ENCODE measurements at places on chromosomes 2 and 18.

DNA sequence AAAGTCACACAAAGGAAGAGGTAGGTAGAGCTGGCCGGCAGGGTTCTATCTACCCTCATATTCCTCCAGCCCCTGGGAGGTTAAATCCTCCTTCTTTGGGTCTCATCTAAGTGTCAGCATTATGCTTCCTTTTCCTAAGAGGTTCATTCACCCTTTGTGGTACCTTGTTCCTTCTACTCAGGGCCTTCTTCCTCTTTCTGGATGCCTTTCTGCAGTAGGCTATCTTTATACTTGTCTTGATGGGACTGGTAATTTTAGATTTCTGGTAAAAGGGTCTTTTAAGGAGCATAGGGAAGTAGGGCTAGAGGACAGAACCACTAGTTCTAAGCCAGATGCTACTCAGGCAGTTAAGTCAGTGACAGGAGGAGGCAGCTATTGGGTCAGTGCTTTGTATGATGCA lies 13.7 kb upstream of the TNP1 start:
- peak; percentile 17 for DNase-seq

DNA sequence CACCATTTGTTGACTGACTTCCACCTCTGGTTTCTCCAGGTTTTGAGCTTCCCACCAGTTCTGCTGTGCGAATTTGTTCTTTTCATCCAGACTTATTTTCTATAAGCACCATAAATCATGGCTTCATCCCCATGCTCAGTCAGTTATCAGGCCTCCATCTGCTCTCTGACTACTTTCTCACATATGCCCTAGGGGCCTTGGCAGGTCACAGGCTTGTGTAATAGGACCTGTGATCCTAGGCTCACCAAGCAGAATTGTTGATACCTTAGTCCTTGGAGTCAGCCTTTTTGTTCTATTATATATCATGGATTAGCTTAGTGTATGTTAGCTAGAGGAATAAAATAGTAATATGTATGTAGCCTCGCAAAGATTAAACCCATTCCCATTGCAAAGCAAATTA lies 284.2 kb upstream of the TANK start:
- no peak for DNase-seq

DNA sequence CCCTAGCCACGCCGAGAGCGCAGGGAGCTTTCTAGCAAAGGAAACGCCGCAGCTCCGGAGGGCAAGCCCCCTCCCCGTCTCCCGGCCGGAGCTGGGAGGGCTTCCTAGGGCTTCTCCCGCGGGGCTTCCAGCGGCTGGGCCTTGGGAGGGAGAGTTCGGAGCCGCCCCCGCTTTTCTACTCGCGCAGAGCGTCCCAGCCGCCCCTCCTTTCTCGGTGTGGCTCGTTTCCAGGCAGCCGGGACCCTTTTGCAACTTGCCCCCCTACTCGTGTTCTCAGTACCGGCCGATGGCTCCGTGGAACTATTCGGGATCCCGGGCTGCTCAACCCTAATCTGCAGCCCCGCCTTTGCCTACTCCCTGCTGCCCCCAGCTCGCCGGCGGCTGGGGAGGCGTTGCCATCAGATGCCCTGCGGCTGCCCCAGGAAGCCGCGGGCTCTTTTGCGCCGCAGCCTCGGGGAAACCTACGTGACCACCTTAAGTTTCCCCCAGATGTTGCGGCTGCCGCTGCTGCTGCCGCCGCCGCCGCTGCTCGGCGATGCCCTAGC lies 1.5 kb upstream of the NR4A2 start:
- DNase-seq: peak; percentile 85

DNA sequence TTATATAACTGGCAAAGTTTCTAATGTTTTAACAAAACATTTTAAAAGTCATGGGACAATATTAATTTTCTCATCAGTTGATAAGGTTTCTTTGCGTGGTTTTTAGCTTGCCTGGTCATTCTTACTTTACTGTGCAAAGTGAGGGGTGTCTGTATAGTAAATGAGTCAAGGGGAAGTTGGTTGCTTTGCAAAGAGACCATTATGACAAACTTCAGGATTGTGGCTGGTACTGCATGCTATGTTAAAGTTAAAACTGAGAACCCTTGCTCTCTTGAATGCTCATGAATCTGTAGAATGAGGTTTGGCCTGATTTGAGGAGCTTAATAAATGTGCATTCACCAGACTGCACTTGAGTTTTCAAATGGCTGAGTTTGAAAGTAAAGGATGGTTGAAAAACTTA lies 47.0 kb downstream of the COL4A4 start:
- no peak for DNase-seq

DNA sequence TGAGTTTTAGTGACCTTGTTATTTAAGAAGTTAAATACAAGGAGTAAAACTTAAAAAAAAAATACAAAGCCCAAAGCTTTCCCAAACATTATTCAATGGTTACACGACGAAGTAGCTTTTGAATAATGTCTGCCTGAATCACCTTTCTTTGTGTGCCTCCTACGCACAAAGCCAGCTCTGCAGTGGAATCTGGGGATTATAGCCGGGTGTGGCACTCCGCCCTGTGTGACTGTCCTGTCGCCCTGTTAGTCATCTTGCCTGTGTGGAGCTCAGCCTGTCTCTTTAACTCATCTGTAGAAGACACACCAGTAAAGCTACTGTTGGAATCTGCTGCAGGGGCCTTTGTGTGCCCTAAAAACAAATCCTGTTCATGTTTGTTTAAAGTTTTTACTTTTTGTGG lies 79.4 kb upstream of the TCF7L1 start:
- DNase-seq: peak; percentile 57

DNA sequence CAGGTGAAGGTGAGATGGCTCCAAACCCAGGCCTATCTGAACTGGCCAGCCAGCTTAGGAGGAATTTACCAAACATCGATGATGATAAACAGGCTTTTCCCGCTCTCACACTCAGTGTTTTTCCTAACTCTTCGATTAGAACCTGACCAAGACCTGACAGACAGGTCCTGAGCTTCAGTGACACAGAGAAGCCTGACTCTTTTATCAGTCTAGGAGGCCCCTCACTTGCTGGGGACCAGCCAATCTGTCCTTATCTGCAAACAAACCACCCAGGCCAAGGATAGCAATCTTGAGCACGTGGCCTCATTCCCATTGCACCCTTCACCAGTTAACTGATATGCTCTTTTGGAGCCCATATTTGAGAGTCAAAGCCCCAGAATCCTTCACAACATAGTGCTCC lies 1.9 kb upstream of the ITSN2 start:
- DNase-seq: no peak

GRCh38 chr18:77147418-77147852 lies 14.9 kb upstream of the MBP start:
- peak; percentile 76 for DNase-seq

- DNase-seq: no peak
Observed at GRCh38 chr2:128584296-128584890, 265.7 kb upstream of the HS6ST1 start.

- no peak for DNase-seq
Observed at GRCh38 chr2:43220760-43221123, 5.7 kb downstream of the ZFP36L2 start.

DNA sequence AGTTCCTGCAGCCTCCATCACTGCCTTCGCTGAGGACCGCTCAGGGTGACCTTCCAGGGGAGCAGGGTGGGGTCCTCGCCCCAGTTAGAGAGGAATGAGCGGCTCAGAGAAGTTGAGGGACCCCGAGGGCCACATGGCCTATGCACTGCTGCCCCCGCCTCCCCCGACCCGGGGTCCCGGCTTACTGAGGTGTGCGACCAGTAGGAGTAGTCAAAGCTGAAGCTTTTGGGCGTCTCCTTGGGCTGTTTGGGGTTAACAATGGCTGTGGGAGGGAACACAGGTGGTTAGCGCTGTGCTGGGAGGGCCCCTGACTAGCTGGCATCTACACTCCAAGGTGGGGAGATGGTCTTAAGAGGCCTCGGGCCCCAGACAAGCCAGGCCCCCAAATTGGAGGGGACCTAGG lies 31.0 kb downstream of the KIF1A start:
- no peak for DNase-seq

DNA sequence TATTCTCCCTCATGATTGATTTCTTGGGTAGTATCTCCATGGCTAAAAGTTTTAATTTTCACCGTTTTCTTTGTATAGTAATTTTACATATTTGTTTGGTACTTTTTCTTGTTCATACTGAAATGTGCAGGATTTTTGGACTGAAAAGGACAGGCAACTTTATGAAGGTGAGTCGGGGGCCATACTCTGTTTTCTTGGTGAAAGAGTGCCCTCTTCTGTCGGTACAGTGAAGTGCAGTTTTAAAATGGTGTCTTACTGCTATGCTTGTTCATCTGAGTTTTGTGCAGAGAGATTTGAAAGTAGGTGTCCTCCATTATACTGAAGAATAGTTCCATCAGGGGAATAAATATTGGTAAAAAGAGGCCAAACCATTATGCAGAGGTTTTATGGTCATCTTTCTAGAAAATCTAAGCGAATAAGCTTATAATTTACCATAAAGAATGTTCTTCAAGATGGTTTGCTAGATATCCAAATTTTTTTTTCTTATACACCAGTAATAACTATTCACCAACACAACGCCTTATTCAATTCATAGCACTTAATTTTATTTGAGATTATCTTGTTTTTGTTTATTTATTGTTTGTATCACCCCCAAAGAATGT lies 8.7 kb upstream of the SERPINB13 start:
- peak; percentile 55 for DNase-seq

- DNase-seq: no peak
Observed at GRCh38 chr18:21330122-21330701, 88.2 kb downstream of the GREB1L start.

- DNase-seq: no peak
Observed at GRCh38 chr2:63434024-63435001, 154.0 kb downstream of the WDPCP start.

GRCh38 chr2:51553476-51553875 lies 521.5 kb upstream of the NRXN1 start:
- no peak for DNase-seq

DNA sequence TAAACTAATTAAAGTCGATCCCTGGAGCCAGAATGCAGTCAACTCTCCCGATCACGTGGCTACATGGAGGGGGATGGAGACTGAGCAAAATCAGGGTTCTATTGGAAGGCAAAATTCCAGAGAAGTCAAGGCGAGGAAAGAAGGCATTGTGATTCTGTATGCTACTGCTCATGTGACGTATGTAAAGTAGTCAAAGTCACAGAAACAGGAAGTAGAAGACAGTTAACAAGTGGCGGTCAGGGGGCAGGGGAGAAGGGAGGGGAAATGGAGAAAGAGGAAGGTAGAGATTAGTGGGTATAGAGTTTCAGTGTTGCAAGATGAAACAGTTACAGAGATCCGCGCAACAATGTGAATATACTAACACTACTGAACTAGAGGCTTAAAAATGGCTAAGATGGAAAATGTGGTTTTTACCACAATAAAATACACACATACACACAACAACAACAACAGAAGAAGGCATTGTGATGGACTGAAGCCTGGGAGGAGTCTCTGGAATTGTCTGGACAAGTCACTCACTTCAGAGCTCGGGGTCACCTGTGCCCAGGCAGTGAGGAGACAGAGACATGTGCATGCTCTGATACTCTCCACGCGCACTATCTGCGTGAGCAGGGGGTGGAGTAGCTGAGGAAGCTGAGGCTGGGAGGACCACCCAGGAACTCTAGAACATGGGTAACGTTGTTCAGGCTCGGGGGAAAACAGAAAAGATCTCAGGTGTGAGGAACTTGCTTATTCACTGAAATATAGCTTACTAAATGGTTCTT lies 89.9 kb upstream of the CDCA7 start:
- DNase-seq: peak; percentile 92

GRCh38 chr18:11672846-11673454 lies 16.1 kb upstream of the GNAL start:
- DNase-seq: no peak

- DNase-seq: no peak
Observed at GRCh38 chr18:77359561-77360314, 110.1 kb downstream of the GALR1 start.

DNA sequence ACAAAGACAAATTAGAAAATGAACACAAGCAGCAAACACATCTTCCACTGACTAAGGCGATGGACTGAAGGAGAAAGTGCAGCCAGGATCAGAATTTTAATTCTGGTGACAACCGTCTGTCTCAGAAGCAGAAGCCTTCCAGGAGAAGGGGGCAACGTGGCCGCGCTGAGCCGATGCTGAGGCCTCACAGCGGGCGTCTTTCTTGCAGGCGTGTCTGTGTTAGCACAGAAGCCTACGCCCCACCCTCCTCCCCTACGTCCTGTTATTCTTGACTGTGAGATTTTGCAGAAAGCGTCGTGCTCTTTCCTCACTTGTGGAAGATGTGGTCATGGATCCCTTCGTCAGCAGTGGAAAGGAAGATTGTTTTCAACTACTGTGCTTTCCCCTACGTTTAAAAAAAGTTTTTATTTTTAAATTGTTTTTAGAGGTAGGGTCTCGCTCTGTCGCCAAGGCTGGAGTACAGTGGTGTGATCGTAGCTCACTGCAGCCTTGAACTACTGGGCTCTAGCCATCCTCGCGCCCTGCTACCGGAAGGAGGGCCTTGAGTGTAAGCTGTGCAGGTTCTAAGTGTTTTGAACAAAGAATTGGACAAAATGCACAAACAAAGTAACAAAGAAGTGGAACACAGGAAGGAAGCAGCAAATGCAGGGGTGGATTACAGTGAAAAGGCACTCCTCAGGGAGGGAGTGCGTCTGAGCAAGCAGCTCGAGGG lies 422.0 kb downstream of the GALR1 start:
- DNase-seq: no peak

GRCh38 chr2:197090742-197091367 lies 164.3 kb upstream of the PGAP1 start:
- DNase-seq: no peak

GRCh38 chr2:151353995-151354394 lies 3.4 kb upstream of the TNFAIP6 start:
- DNase-seq: no peak

GRCh38 chr18:5972298-5972697 lies 77.0 kb upstream of the TMEM200C start:
- DNase-seq: no peak

DNA sequence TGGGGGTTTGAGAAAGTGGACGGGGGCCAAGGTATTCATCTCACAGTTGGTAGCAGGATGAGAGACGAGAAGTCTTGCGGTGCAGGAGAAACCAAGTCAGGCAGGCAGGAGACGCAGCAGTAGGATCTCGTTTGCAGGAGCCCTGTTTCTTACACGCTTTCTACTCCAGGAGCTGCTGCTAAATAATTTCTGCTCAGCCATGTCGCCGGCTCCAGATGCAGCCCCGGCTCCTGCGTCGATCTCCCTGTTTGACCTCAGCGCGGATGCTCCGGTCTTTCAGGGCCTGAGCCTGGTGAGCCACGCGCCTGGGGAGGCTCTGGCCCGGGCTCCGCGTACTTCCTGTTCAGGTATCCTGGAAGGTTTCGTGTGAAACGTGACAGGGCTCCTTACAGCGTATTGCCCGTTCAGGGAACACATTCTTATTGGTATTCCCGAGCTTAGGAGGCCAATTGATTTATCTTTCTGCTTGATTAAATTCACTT lies 494 bp downstream of the ANKZF1 start:
- peak; percentile 71 for DNase-seq

DNA sequence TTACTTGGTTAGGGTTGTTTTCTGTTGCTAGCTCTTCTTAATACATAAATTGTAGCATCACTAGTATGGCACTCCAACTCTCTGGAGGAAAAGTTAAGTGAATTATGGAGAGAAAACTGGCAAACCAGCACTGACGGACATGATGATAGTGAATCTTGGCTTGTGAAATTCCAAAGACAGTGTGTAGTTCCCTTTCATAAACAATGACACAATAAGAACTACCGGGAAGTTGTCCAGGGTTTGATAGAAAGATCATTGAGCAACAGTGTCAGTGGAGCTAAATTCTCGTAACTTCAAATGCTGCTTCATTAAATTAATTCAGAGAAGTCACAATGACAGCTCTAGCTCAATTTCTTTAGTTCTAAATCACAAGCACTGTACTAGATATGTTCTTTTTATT lies 66.5 kb downstream of the RIT2 start:
- DNase-seq: no peak

GRCh38 chr18:54033052-54033451 lies 191.4 kb downstream of the MBD2 start:
- DNase-seq: no peak
